Activated naive CD8-positive, alpha-beta T cell treated with anti-CD3 and anti-CD28 coated beads, Interleukin-2, amount 50 U/mL, for 24 hours (primary cell): ENCODE measurements at places on chromosomes 4 and X.

GRCh38 chr4:145348291-145348690, 133.4 kb upstream of the SMAD1 start:
- no peak overlapping the region for H3K27ac ChIP-seq
- no peak overlapping the region for H3K4me3 ChIP-seq
- no peaks in the 10 kb centered on the region for H3K4me1 ChIP-seq
- no peaks in the 10 kb centered on the region for H3K36me3 ChIP-seq
- H3K27me3 ChIP-seq, result peaks cover 4% of the 10 kb centered on the region

GRCh38 chr4:182697094-182697493, 220.1 kb downstream of the DCTD start:
- no peak overlapping the region for H3K27ac ChIP-seq
- no peaks in the 10 kb centered on the region for H3K4me1 ChIP-seq
- no peaks in the 10 kb centered on the region for H3K36me3 ChIP-seq
- peaks cover 5% of the 10 kb centered on the region for H3K27me3 ChIP-seq
- DNase-seq, result no peak

GRCh38 chr4:67727124-67727850, 26.3 kb upstream of the UBA6 start:
- no peaks in the 10 kb centered on the region for H3K27me3 ChIP-seq
- DNase-seq, result no peak
- H3K4me3 ChIP-seq, result no peak overlapping the region
- H3K36me3 ChIP-seq, result peaks cover 30% of the 10 kb centered on the region

DNA sequence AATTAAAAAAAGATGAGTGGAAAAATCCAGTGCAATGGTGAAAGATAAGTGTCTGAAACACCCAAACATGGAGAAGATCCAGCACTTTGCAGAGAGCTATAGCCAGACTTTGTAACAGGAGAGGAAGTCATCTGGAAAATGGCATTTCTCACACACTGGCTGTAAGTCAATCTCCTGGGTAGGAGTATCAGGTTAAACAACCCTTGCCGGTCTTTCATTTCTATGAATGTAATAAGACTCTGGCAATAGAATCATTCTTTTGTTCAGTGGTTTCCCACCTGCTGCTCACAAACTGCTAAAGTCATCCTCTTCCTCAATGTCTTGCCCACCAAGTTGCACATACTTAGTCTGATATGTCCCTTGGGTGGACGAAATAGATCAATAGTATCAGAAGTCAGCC, 94.0 kb upstream of the ATP8A1 start:
- no peak overlapping the region for H3K27ac ChIP-seq
- no peaks in the 10 kb centered on the region for H3K27me3 ChIP-seq
- peaks cover 8% of the 10 kb centered on the region for H3K4me1 ChIP-seq
- no peak overlapping the region for H3K4me3 ChIP-seq
- no peaks in the 10 kb centered on the region for H3K36me3 ChIP-seq

GRCh38 chr4:168878623-168879022, 131.4 kb downstream of the CBR4 start:
- no peaks in the 10 kb centered on the region for H3K36me3 ChIP-seq
- H3K4me1 ChIP-seq, result peaks cover 9% of the 10 kb centered on the region
- no peak for DNase-seq
- H3K4me3 ChIP-seq, result peak overlapping the region; percentile 76

GRCh38 chr4:32645653-32646052, 1925.5 kb downstream of the PCDH7 start:
- no peaks in the 10 kb centered on the region for H3K4me1 ChIP-seq
- DNase-seq, result no peak
- no peak overlapping the region for H3K27ac ChIP-seq
- no peaks in the 10 kb centered on the region for H3K27me3 ChIP-seq
- no peak overlapping the region for H3K4me3 ChIP-seq

GRCh38 chr4:7655511-7656243, 220.9 kb upstream of the PSAPL1 start:
- H3K27ac ChIP-seq, result no peak overlapping the region
- no peak for DNase-seq
- peaks cover 13% of the 10 kb centered on the region for H3K27me3 ChIP-seq
- H3K4me3 ChIP-seq, result no peak overlapping the region

GRCh38 chrX:74540635-74541249, 73.7 kb downstream of the RLIM start:
- no peak for DNase-seq
- no peaks in the 10 kb centered on the region for H3K36me3 ChIP-seq
- no peaks in the 10 kb centered on the region for H3K27me3 ChIP-seq
- no peak overlapping the region for H3K27ac ChIP-seq

GRCh38 chr4:72701987-72702819, 133.2 kb upstream of the ADAMTS3 start:
- H3K4me1 ChIP-seq, result peaks cover 10% of the 10 kb centered on the region
- H3K27ac ChIP-seq, result no peak overlapping the region
- peak; percentile 28 for DNase-seq
- no peaks in the 10 kb centered on the region for H3K36me3 ChIP-seq
- peak overlapping the region; percentile 78 for H3K4me3 ChIP-seq

- no peaks in the 10 kb centered on the region for H3K4me1 ChIP-seq
- no peaks in the 10 kb centered on the region for H3K27me3 ChIP-seq
- no peak overlapping the region for H3K27ac ChIP-seq
Observed at GRCh38 chr4:33425936-33426335, 2705.8 kb downstream of the PCDH7 start.

- no peaks in the 10 kb centered on the region for H3K4me1 ChIP-seq
- no peak overlapping the region for H3K4me3 ChIP-seq
- H3K27ac ChIP-seq, result no peak overlapping the region
- H3K36me3 ChIP-seq, result no peaks in the 10 kb centered on the region
Observed at GRCh38 chrX:124540474-124540873, 194.1 kb downstream of the SH2D1A start.

- no peaks in the 10 kb centered on the region for H3K27me3 ChIP-seq
- H3K36me3 ChIP-seq, result no peaks in the 10 kb centered on the region
- H3K4me1 ChIP-seq, result no peaks in the 10 kb centered on the region
- no peak overlapping the region for H3K4me3 ChIP-seq
- no peak for DNase-seq
Observed at GRCh38 chrX:23246001-23246400, 88.6 kb upstream of the PTCHD1 start.

DNA sequence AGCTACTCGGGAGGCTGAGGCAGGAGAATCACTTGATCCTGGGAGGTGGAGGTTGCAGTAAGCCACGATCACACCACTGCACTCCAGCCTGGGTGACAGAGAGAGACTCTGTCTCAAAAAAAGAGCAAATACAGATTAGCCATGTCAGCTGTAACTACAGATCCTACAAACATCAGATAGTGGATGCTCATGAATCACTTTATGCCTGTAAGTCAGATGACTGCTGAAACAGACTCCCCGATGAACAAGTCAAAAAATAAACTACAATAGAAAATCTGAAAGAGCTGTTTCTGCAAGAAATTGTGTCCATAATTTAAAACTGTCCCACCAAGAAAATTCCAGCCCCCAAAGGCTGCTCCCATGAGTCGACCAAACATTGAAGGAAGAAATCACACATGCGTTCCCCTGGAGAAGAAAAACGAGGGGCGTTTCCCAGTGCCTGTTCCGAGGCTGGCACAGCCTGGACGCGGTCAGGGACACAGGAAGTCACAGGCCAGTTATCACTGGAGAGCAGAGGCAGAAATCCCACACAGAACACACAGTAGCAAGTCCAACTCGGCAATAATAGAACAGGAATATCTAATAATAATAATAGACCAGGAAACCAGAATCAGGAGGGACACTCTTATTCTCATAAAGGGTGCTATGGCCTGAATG, 30.0 kb upstream of the GTPBP6 start:
- no peak overlapping the region for H3K4me3 ChIP-seq
- no peak for DNase-seq
- peaks cover 2% of the 10 kb centered on the region for H3K36me3 ChIP-seq
- H3K4me1 ChIP-seq, result no peaks in the 10 kb centered on the region
- no peaks in the 10 kb centered on the region for H3K27me3 ChIP-seq

- no peak overlapping the region for H3K4me3 ChIP-seq
- no peaks in the 10 kb centered on the region for H3K27me3 ChIP-seq
- H3K36me3 ChIP-seq, result no peaks in the 10 kb centered on the region
Observed at GRCh38 chrX:4173743-4174142, 460.3 kb upstream of the PRKX start.

DNA sequence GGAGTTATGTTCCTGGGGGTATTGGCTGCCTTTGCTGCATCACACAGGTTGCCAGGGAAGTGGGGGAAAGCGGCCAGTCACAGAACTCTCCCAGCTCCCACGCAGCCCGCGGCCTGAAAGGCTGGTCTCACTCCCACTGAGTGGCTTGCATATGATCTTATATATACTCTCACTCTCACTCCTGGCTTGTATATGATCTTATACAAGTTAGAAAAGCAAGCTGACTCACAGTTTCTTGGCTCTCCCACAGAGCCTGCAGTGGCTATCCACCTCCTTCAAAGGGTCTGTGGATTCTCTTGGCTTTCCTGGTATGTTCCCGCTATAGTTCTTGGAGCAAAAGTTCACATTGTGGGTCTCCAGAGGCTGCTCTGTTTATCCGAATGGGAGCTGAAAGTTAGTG, 833.5 kb upstream of the GALNTL6 start:
- no peaks in the 10 kb centered on the region for H3K4me1 ChIP-seq
- no peaks in the 10 kb centered on the region for H3K27me3 ChIP-seq
- H3K36me3 ChIP-seq, result no peaks in the 10 kb centered on the region
- no peak overlapping the region for H3K27ac ChIP-seq
- H3K4me3 ChIP-seq, result no peak overlapping the region
- DNase-seq, result no peak

DNA sequence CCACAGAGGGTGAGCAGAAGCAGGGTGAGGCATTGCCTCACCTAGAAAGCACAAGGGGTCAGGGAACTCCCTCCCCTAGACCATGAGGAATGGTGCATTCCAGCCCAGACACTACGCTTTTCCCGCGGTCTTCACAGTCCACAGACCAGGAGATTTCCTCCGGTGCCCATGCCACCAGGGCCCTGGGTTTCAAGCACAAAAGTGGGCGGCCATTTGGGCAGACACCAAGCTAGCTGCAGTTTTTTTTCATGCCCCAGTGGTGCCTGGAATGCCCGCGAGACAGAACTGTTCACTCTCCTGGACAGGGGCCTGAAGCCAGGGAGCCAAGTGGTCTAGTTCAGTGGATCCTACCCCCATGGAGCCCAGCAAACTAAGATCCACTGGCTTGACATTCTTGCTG, 12.8 kb downstream of the NAP1L3 start:
- H3K4me3 ChIP-seq, result no peak overlapping the region
- H3K4me1 ChIP-seq, result no peaks in the 10 kb centered on the region

- DNase-seq, result no peak
- no peaks in the 10 kb centered on the region for H3K4me1 ChIP-seq
- no peaks in the 10 kb centered on the region for H3K36me3 ChIP-seq
- H3K27ac ChIP-seq, result no peak overlapping the region
- no peak overlapping the region for H3K4me3 ChIP-seq
Observed at GRCh38 chr4:29278585-29278984, 1441.6 kb upstream of the PCDH7 start.

GRCh38 chrX:38515291-38515690, 46.1 kb upstream of the TSPAN7 start:
- no peak overlapping the region for H3K4me3 ChIP-seq
- no peaks in the 10 kb centered on the region for H3K4me1 ChIP-seq
- no peaks in the 10 kb centered on the region for H3K36me3 ChIP-seq
- no peak overlapping the region for H3K27ac ChIP-seq

- no peaks in the 10 kb centered on the region for H3K27me3 ChIP-seq
- DNase-seq, result no peak
- H3K27ac ChIP-seq, result no peak overlapping the region
- no peaks in the 10 kb centered on the region for H3K4me1 ChIP-seq
Observed at GRCh38 chr4:65646136-65646535, 24.2 kb downstream of the EPHA5 start.

DNA sequence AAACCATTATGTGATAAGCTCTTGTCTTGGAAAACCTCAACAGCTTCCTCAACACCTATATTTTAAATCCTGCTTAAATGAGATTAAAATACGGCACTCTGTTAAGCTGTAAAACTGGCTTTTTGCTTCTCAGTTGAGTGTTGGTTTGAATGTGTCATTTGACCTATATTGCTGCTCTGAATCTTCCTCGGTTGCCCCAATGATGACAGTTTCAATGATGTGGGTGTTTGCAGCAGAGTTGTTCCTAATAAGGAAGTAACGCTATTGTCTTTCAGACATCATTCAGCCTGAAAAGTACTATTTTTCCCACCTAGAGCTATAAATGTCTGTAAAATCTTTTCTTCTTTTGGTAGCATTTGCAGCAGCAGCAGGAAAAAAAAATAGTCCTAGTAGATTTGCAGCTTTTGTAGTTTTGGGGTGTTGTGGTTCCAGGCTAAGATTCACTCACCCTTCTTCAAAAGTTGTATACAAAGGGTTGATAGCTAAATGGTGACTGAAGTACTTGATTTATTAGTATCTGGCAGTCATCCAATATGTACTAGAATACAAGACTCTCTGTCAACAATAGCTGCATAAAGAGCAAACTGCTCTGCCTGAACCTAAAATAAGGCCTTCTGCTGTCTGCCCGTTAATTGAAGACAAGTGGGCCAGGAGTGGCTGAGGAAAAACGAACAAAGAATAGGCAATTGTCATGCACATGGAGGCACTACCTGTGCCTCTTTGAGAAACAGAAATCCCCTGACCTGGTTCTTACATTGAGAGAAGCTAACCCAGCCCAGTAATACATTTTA, 333.1 kb downstream of the IL1RAPL1 start:
- H3K4me3 ChIP-seq, result no peak overlapping the region
- H3K4me1 ChIP-seq, result no peaks in the 10 kb centered on the region
- no peak overlapping the region for H3K27ac ChIP-seq
- H3K27me3 ChIP-seq, result no peaks in the 10 kb centered on the region
- H3K36me3 ChIP-seq, result no peaks in the 10 kb centered on the region

GRCh38 chr4:169070071-169070894, 60.2 kb upstream of the CBR4 start:
- H3K36me3 ChIP-seq, result no peaks in the 10 kb centered on the region
- no peaks in the 10 kb centered on the region for H3K27me3 ChIP-seq
- no peak overlapping the region for H3K4me3 ChIP-seq

- no peaks in the 10 kb centered on the region for H3K27me3 ChIP-seq
- H3K27ac ChIP-seq, result no peak overlapping the region
- peaks cover 11% of the 10 kb centered on the region for H3K4me1 ChIP-seq
- no peak for DNase-seq
- peaks cover 3% of the 10 kb centered on the region for H3K36me3 ChIP-seq
- no peak overlapping the region for H3K4me3 ChIP-seq
Observed at GRCh38 chrX:149223854-149224253, 281.3 kb downstream of the IDS start.

GRCh38 chrX:40100141-40100536, 2.4 kb upstream of the BCOR start:
- peaks cover 20% of the 10 kb centered on the region for H3K4me1 ChIP-seq
- no peaks in the 10 kb centered on the region for H3K27me3 ChIP-seq
- DNase-seq, result no peak

GRCh38 chr4:55018978-55019377, 106.4 kb downstream of the KDR start:
- H3K4me3 ChIP-seq, result no peak overlapping the region
- peaks cover 4% of the 10 kb centered on the region for H3K27me3 ChIP-seq
- H3K36me3 ChIP-seq, result no peaks in the 10 kb centered on the region
- no peaks in the 10 kb centered on the region for H3K4me1 ChIP-seq

GRCh38 chr4:102390438-102390837, 45.2 kb upstream of the SLC39A8 start:
- peak overlapping the region; percentile 32 for H3K4me3 ChIP-seq
- H3K36me3 ChIP-seq, result no peaks in the 10 kb centered on the region
- peak overlapping the region; percentile 83 for H3K27ac ChIP-seq
- peaks cover 37% of the 10 kb centered on the region for H3K4me1 ChIP-seq
- peaks cover 16% of the 10 kb centered on the region for H3K27me3 ChIP-seq
- DNase-seq, result no peak
